ENCODE measurements at places on chromosomes 2 and 18.

DNA sequence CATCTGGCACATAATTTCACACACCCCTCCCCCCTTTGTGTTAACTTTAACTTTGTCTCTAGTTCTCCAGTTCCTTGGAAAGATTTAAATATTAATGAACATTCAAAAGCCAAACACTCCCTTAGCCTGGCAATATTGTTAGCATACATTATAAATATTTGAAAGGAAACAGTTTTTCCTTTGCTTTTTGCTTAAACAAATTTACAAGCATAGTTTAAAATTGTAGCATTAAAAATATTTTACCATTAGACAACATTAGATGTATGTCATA lies 113.1 kb upstream of the SLC38A11 start:
- DNase-seq: no peak

- DNase-seq: no peak
These were observed 21.2 kb upstream of the PMAIP1 start for GRCh38 chr18:59878644-59879043.

- no peak for DNase-seq
These were observed 15.7 kb downstream of the CTDP1 start for GRCh38 chr18:79695269-79695668.

DNA sequence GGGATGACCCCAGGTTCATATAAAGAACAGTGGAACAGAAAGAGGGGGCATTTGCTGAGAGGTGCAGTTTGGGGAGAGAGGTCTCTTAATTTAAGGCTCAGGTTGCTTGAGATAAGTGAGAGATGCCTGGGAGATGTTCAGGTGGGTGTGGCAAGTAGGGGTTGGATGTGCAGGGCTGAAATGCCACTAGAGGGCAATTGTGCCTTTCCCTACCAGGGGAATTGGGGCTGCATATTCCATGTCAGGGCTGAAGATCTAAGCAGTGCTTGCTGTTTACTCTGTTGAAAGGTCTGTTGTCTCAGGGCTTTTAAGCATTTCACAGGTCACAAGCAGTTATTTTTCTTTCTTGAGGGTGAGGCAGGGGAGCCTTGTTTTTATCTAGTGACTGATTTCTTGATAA lies 7.8 kb downstream of the CCDC85A start:
- DNase-seq: no peak

DNA sequence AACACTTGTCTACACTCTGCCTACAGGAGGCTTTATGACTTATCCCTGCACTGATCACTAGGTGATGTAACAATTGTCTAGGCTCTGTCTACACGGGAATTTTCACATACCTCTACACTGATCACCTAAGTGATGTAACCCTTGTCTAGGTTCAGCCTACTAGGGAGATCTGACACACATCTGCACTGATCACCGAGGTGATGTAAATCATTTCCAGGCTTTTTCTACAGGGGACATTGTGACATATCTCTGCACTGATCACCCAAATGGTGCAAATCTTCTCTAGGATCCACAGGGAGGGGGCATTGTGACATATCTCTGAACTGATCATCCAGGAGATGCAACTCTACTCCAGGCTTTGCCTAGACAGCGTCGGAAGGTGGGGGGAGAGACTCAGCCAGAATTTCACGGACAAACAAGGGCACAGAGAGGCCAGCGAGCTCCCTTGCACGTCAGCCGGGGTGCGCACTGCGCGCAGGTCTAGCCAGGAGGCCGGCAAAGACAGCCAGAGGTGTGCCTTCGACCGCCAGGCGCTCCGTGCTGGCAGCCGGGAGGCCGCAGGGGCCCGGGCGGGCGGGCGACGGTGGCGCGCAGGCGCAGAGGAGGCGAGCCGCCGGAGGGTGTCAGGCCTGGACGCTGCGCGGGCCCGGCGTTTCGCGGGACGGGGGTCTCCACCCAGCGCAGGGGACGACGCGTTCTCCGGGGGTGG lies 46.9 kb upstream of the USP14 start:
- peak; percentile 69 for DNase-seq

- peak; percentile 69 for DNase-seq
These were observed 172.6 kb downstream of the TCF4 start for GRCh38 chr18:55415258-55415871.

- DNase-seq: no peak
These were observed 17.1 kb downstream of the CCT7 start for GRCh38 chr2:73250872-73251846.

- DNase-seq: no peak
These were observed 119.2 kb downstream of the ETAA1 start for GRCh38 chr2:67516362-67516761.

DNA sequence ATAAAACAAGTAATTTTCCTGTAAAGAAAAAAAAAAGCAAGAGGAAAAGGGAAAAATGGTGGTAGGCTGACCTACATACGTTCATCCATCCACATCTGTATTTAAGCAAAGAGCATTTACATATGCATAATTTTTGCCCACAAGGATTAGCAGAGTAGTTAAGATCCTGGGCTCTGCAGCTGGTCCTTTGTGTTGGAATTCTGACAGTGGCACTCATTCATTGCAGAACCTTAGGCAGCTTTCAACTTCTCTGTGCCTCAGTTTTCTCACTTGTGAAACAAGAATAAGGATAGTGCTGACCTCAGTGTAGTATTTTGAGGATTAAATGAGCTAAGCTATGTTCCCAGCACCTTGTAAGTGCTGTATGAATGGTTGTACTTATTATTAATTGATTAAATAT lies 211.3 kb downstream of the ARL4C start:
- DNase-seq: no peak

DNA sequence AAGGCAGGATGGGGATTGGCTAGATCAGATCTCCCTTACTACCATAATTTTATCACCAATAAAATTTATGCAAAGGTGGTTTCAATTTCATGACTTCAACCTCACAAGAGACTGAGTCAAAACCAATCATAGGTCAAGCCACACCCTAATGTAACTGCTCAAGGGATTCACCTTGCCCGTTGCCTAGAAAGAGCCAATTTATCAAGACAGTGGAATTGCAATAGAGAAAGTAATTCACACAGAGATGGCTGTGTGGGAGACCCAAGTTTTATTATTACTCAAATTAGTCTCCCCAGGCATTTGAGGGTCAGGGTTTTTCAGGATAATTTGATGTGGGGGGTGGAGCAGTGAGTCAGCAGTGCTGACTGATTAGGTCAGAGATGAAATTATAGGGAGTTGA lies 340.6 kb downstream of the RND3 start:
- DNase-seq: no peak

GRCh38 chr18:57110290-57110689 lies 36.6 kb upstream of the BOD1L2 start:
- no peak for DNase-seq

- no peak for DNase-seq
These were observed 24.4 kb downstream of the NMS start for GRCh38 chr2:100494712-100495111.

GRCh38 chr18:38402509-38402908 lies 836.9 kb upstream of the CELF4 start:
- DNase-seq: no peak

DNA sequence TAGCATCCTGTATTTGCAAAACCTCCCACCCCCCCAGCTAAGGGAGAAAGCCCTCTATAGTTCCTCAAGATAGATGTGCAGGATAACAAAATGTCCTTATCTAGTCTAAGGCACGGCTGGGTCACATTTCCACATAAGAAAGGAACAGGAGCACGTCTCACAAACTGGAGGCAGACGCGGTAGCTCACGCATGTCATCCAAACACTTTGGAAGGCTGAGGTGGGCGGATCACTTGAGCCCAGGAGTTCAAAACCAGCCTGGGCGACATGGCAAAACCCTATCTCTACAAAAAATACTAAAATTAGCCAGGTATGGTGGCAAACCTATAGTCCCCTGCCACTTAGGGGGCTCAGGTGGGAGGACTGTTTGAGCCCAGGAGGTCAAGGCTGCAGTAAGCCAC lies 9.3 kb downstream of the SF3B1 start:
- no peak for DNase-seq

GRCh38 chr2:226795281-226796011 lies 4.2 kb downstream of the IRS1 start:
- no peak for DNase-seq

DNA sequence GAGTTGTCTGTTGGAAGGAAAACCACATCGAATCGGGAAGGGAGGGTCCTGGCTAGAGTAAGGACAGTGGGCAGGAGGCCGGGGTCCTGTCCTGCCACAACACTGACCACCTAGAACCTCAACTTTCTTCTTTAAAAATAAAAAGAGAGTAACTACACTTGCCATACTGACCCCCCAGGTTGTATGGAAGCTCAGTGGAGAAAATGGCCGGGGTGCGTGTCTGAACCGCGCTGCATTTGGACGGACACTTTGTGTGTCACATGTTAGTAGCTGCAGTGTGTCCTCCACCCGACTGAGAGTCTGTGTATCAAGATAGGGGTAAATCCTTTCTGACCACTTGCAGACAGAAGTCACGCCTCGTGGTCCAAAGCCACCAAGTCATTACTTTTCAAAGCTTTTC lies 87.0 kb downstream of the GBX2 start:
- no peak for DNase-seq

GRCh38 chr18:70513502-70514171 lies 224.8 kb downstream of the SOCS6 start:
- no peak for DNase-seq

- DNase-seq: no peak
These were observed 169.5 kb downstream of the SLC8A1 start for GRCh38 chr2:40282428-40282827.

- no peak for DNase-seq
These were observed 12.8 kb downstream of the TFPI start for GRCh38 chr2:187541086-187542085.

DNA sequence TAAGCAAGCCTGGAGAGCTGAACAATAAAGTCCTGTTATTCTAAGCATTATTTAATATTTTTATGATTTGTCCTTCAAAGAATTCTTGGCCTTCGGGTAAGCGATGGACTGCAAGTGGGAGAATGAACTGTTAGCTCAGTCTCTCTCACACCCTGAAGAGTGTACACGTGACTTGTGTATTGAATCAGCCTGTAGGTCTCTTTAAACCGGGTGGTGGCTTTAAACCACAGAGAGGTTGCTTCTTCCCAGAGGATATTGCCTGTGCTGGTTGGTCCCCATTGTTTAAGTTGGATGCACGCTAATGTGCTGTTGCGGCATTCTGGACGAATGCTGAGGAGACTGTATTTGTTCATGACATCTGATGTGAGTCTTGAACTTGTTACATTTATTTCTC lies 183.3 kb downstream of the LTBP1 start:
- DNase-seq: no peak

DNA sequence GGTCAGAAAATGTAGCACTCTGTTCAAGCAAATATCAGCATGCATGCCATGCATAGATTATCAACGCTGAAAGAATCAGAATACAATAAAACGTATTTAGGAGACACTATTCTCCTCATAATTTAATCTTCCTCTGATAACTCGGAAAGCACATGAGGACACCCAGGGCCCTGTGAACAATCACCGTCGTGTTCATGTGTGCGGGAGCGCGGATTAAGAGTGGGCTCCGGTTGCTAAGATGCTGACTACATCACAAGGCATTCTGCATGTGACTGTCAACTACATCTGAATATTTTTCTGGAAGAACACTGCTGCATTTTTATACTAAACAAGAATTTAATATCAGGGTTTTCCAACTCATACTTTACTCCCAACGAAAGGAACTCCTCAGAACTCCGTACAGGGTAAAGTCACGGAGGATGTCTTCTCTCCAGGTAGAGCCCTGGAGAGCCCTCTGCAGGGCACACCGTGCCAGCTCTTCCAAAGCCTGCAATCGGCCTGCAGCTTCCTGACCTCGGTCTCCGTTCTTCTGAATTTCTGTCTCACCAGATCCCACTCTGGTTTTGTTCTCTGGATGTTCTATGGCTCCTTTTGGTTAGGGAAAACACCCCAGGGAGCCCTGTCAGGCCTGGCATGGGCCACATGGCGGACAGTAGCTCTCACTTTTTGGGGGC lies 59.6 kb downstream of the ZNF516 start:
- no peak for DNase-seq

DNA sequence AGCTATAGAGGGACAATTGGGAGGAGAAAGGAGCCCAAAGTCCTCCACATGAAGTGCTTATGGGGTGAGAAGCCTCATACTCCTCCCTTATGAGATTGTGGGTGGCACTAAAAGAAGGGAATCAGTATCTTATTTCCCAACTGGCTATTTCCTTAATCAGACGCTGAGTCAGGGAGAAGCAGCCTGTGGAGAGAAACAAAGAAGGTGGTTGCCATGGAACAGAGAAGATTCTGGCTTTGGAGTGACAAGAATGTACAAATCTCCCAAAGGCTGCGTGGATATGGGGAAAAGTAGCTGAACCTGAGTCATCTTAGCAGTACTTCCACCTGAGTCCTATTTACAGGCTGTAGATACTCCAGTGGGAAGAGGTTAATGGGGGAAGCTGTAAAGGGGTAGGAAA lies 115.8 kb upstream of the CWC22 start:
- no peak for DNase-seq

DNA sequence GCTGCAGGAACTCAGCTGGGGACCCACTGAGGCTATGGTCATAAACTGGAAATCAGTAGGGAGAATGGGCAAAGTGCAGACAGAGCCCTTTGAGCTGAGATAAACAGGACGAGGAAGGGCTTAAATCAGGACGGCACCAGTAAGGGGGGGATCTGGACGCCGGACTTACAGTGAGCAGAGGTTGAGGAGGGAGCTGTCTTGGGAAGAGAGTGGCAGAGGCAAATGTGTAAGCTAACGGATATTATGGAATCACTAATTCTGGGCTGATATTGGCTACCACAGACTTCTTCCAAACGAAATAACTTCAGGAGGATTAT lies 539 bp downstream of the CYP27A1 start:
- no peak for DNase-seq

- no peak for DNase-seq
These were observed 110.0 kb upstream of the ARL4C start for GRCh38 chr2:234606896-234607295.

DNA sequence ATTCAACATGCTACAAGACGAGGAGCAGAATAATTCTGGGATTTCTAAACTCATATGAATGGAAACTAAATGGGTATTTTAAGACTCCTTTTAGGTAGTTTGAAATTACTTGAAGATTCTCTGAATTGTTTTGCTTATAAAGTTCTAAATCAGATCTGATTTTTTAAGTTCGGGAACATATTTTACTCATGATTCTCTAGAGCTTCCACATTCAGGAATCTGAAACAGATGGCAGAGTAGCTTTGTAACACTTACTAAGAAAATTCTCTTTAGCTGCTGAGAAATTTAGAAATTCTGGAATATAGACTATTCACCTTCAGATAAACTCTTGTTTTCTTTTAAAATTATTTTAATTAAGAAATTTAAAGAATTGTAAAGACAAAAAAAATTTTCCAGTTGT lies 13.7 kb downstream of the RBBP8 start:
- DNase-seq: no peak

Measured in activated gamma-delta T cell treated with Interleukin-2 at 50 U/mL for 16 hours (primary cell).